ENCODE measurements at places on chromosomes 1 and 21.

- H3K27me3 ChIP-seq = no peaks in the 10 kb centered on the region
- H3K4me1 ChIP-seq = no peaks in the 10 kb centered on the region
- H3K27ac ChIP-seq = no peak overlapping the region
- H3K36me3 ChIP-seq = no peaks in the 10 kb centered on the region
- no peak overlapping the region for H3K4me3 ChIP-seq
Observed at GRCh38 chr21:42373196-42373907, 7.0 kb upstream of the TFF1 start.

- H3K4me1 ChIP-seq = no peaks in the 10 kb centered on the region
- no peaks in the 10 kb centered on the region for H3K36me3 ChIP-seq
- H3K27ac ChIP-seq = peak overlapping the region; percentile 95
Observed at GRCh38 chr1:46134660-46135331, 2.4 kb upstream of the PIK3R3 start.

DNA sequence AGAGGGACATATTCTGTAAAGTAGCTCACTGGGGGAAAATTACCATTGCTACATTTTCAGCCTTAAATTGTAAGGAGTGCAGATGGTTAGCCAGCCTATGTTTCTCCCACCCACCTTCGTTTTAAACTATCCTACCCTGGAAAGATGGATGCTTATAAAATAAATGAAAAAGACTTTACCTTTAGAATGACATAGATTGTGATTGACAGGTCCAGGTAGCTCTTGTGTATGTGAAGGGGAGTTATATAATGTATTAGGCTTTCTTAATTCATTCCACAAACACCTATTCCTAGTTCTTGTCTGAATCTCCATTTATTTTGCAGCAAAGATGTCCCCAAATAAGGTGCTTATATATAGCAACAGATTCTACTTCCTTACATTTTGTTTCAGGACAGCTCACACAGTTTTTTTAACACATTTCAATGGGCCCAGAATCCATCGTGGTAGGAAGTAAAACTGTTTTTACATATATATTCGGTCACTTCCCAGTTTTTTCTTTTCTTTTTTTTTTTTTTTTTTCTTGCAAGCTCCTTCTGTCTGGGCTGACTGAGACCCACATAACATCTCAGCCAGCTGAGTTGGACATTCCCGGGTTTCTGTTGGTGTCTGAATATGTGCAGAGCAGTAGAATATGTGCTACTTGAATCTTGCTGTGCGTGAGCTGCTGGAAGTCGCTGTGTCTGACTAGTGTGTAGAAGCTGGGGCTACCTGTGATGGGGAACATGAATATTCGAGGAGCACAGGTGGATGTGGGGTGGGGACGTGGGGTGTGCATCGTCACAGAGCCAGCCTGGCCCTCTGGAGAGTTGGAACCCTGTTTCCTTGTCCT lies 27.8 kb downstream of the UCK2 start:
- H3K4me1 ChIP-seq = no peaks in the 10 kb centered on the region
- H3K36me3 ChIP-seq = no peaks in the 10 kb centered on the region
- no peak for DNase-seq

- H3K27ac ChIP-seq = no peak overlapping the region
- no peaks in the 10 kb centered on the region for H3K4me1 ChIP-seq
- no peak overlapping the region for H3K4me3 ChIP-seq
- H3K36me3 ChIP-seq = no peaks in the 10 kb centered on the region
Observed at GRCh38 chr1:77348549-77348948, 66.7 kb downstream of the AK5 start.

DNA sequence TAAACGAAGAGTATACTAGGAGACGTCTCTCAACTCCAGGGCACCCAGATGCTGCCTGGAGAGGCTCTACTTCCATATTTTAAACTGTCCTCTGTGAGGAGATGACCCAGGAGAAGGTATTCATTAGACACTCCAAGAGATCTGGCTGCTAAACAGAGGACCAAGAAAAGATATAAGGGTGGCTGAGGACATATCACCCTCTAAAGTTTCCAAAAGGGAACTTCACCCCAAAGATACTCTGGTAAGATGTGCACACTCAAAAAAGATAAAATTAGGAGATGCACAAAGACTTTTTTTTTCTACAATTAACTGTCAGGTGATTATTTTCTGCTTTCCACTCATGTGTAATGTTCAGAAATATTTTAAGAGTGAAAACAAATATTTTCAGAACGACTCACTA lies 1.4 kb downstream of the ZNF670 start:
- no peak overlapping the region for H3K4me3 ChIP-seq
- no peak overlapping the region for H3K27ac ChIP-seq
- no peaks in the 10 kb centered on the region for H3K36me3 ChIP-seq
- peaks cover 18% of the 10 kb centered on the region for H3K4me1 ChIP-seq
- DNase-seq = no peak

DNA sequence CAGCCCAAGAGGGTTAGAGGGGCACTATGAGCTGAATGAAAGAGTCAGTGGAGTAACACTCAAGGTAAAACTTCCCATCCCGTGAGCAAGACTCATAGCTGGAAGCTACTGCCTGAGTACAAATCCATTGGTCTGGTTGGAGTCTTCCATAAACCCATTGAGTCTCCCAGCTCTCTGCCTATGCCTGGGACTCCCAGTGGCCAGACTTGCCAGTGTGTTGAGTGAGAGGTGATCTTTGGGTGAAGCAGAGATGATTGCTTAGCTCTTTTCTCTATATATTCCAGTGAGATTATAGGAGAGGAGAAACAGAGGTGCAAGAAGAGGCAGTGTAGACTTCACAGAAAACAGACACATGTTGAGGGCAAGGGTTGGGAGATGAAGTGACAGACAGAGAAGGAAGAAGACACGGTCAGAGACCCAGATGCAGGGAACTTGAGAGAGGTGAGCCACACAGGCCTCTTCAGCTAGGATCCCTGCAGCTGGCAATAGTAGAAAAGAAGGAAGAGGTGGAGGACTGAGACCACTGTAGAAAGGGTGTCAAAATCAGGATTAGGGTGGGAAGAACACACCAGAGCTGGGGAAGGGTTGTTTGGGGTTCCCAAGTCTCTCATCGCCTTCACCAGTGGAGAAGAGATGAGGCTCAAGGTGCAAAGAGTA lies 3.7 kb downstream of the FOXD2 start:
- H3K4me3 ChIP-seq = no peak overlapping the region
- peaks cover 26% of the 10 kb centered on the region for H3K4me1 ChIP-seq
- H3K27me3 ChIP-seq = peaks cover 64% of the 10 kb centered on the region

GRCh38 chr1:214248311-214249085 lies 32.5 kb upstream of the SMYD2 start:
- no peak for DNase-seq
- H3K36me3 ChIP-seq = no peaks in the 10 kb centered on the region
- H3K4me1 ChIP-seq = no peaks in the 10 kb centered on the region

GRCh38 chr1:6102532-6102845 lies 56.8 kb downstream of the KCNAB2 start:
- H3K36me3 ChIP-seq = no peaks in the 10 kb centered on the region
- DNase-seq = no peak
- H3K27ac ChIP-seq = no peak overlapping the region
- no peak overlapping the region for H3K4me3 ChIP-seq
- no peaks in the 10 kb centered on the region for H3K27me3 ChIP-seq

DNA sequence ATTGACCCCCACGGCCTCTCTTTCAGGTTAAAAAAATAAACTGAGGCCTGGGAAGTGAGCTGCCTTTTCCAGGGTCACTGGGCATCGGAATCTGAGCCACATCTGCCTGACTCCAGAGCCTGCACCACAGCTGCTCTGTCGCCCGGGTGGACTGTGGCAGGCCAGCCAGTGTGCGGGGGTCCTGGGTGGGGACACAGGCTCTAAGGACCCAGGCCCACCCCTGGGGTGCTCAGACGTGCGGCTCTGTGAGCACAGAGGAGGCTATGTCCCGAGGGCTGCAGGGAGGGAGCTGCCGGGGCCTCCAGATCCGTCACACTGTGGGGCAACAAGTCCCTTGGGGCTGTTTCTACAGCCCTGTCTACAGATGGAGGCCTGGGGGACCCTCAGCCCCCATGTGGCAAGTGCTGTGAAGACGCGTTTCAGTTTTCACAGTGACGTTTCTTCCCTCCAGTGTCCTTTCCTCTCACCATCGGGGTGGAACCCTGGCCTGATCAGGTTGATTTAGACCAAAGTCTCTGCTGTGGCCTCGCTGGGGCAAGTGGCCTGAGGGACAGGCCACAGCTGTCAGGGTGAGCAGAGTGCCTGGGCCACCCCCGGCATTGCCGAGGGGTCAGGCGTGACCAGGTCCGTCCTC lies 39.2 kb upstream of the ACTRT2 start:
- H3K36me3 ChIP-seq = no peaks in the 10 kb centered on the region
- no peak overlapping the region for H3K4me3 ChIP-seq
- no peak for DNase-seq
- H3K27me3 ChIP-seq = no peaks in the 10 kb centered on the region
- no peak overlapping the region for H3K27ac ChIP-seq
- peaks cover 12% of the 10 kb centered on the region for H3K4me1 ChIP-seq

DNA sequence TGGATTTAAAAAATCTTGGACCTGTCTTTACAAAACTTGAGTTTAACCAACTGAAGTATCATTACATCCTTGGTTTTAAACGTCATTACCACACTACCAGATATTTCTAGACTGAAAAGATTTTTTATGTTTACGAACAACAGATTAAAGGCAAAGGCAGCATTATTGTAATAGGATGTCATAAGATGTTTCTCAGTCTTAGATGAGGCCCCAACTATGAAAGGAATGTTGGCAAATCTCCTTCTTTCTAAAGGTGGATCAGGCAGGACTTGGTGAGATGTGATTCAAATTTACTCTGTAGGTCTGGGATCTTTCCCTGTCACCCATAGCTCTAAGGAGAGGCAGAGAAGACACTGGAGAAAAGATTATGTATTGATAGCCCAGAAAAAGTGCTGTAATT lies 417.9 kb downstream of the PTBP2 start:
- no peak overlapping the region for H3K4me3 ChIP-seq
- DNase-seq = no peak
- H3K4me1 ChIP-seq = no peaks in the 10 kb centered on the region
- no peak overlapping the region for H3K27ac ChIP-seq
- no peaks in the 10 kb centered on the region for H3K36me3 ChIP-seq

DNA sequence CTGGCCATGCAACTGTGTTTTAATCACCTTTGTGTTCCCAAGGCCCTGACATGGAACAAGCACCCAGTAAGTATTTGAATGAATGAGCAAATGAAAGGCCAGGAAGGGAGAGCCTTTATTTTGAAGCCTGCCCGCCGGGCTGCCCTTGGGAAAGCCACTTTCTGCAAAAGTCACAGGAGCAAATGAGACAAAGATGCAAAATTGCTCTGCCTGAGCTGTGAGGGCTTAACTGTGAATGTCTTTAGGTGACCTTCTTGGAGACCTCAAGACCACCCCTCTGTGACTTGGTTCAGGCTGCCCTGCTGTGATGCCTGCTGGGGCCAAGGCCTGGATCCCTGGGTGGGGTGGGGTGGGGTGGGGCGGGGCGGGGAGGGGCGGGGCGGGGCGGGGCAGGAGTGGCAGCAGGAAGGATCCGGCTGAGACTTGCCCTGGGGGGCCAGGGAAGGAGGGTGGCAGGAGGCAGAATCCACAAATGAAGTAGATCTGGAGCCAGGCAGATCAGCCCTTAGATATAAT lies 54.0 kb downstream of the RUNX3 start:
- H3K27me3 ChIP-seq = no peaks in the 10 kb centered on the region
- no peak for DNase-seq
- no peaks in the 10 kb centered on the region for H3K4me1 ChIP-seq
- H3K27ac ChIP-seq = no peak overlapping the region
- H3K36me3 ChIP-seq = no peaks in the 10 kb centered on the region

DNA sequence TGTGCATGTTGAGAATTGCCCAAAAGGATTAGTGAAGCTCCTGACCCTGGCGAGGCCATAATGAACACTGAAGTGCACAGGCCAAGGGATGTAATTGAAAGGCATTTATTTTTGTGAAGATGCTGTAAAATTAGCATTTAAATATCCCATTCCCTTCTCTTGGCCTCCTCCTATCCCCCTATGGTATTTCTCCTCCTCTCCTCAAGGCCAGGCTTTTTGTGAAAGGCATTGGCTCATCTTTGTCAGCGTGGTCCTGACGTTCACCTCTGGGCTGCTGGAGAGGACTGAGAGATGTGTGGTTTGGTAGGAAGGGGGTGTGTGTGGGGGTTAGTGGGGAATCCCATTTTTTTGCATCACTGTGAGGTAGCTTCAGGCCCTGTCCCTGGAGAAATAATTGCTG lies 81.5 kb upstream of the CD1D start:
- H3K27me3 ChIP-seq = peaks cover 3% of the 10 kb centered on the region
- no peak overlapping the region for H3K27ac ChIP-seq
- DNase-seq = no peak
- H3K4me3 ChIP-seq = no peak overlapping the region
- no peaks in the 10 kb centered on the region for H3K4me1 ChIP-seq
- no peaks in the 10 kb centered on the region for H3K36me3 ChIP-seq

DNA sequence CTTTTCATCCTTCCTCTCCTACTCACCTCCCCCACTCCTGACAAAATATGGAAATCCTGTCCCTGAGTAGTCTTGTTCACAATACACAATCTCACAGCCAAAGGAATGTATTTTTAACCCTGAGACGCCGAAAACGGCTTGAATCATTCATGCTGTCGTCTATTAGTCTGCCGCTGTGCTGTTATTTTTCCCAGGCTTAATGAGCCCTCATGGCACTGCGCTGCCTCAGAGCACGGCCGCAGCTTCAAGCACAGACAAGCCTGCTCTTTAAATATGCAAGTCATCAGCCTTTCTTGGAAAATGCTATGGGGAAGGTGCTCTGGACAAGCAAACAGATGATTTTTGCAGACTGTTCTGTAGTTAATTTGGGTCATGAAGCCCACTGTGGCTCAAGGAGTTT lies 302.7 kb downstream of the DISC1 start:
- H3K4me1 ChIP-seq = no peaks in the 10 kb centered on the region
- H3K4me3 ChIP-seq = no peak overlapping the region
- H3K36me3 ChIP-seq = no peaks in the 10 kb centered on the region
- no peaks in the 10 kb centered on the region for H3K27me3 ChIP-seq
- no peak for DNase-seq

DNA sequence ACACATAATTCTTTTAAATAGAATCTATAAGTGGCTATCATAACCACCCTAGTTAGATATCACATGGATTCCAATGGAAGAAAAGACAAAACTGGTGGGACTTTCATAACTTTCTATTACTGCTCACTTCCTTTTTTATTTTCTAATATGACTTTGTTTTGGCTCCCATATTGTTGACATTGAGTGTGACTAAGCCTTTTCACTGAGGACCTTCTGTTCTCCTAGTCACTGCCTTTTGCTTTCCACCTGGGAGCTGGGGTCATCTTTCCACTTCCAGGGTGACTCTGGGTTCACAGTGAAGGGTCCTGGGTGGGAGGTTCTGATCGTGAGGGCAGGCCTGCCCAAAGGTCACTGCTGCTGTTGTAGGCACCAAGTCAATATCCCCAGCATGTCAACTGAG lies 275.8 kb downstream of the TGFB2 start:
- no peak overlapping the region for H3K4me3 ChIP-seq
- no peaks in the 10 kb centered on the region for H3K36me3 ChIP-seq
- H3K4me1 ChIP-seq = no peaks in the 10 kb centered on the region
- no peak for DNase-seq
- H3K27ac ChIP-seq = no peak overlapping the region
- no peaks in the 10 kb centered on the region for H3K27me3 ChIP-seq

GRCh38 chr1:109490029-109490933 lies 3.6 kb upstream of the CYB561D1 start:
- no peak overlapping the region for H3K27ac ChIP-seq
- H3K4me3 ChIP-seq = no peak overlapping the region
- H3K4me1 ChIP-seq = peaks cover 19% of the 10 kb centered on the region
- DNase-seq = peak; percentile 81

Measured in right atrium auricular region (tissue), 2 donors.